Renal cortical epithelial cell (primary cell): ENCODE measurements at places on chromosomes 6 and 20. TPM values are rescaled to one million over a fixed set of nuclear protein-coding genes. Genes with fewer than 3 reads are reported as not detected.

DNA sequence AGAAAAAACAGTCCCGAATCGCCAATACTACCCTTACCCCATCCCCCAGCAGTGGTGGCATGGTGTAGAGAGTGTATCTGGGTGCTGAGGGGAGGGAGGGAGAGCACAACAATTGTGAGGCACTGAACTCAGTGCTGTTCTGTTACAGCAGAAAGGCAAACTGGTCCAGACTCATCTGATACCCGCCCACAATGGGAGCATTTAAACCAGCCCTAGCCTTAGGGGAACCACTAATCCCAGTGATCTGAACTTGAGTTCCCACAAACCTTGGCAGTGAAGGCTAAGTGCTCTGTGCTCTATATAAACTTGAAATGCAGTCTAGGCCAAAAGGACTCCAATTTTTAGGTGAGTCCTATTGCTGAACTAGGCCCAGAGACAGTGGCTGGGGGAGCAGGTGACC is 666.4 kb upstream of the PTCHD4 start:
- no peak for DNase-seq

CALHM5 gene
- total RNA-seq: 0.17 and 0.40 TPM in 2 replicates

DNA sequence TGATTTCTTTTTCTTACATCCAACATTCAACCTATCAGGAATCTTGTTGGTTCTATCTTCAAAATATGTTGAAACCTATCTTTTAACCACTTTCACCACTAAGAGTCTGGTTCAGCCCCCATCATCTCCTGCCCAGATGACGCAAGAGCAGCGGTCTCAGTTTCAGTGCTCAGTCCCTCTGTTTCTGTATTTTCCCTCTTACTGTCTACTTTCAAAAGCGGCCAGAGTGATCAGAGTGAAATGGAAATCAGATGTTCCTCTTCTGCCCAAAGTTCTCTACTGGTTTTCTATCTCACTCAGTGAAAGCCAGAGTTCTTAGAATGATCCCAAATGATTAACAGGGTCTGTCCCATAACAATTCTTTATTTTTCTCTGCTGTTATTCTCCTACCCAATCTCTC is 147.9 kb upstream of the PDE7B start:
- DNase-seq: no peak

DNA sequence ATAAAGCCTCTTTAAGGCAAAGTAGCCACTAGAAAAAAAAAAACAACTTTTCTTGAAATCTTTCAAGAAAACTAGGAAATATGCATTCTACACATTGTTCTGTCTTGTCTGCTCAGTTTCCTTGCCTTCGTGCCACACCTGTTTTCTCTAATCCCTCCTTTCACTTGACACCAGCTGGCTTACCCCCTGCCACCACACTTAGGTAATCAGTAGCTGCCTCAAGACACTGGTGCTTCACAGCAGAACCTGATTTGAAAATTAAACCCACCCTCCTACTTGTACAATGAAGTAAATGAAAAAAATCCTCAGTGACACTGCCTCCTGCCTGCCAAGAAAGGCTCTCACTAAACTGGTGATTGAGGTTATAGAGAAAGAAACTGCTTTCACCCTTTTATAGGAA is 45.8 kb upstream of the SCML4 start:
- no peak for DNase-seq
